Effector CD4-positive, alpha-beta T cell (primary cell): ENCODE measurements at places on chromosomes 6 and 20.

GRCh38 chr6:109347779-109348178 lies 34.5 kb downstream of the CD164 start:
- DNase-seq = no peak

DNA sequence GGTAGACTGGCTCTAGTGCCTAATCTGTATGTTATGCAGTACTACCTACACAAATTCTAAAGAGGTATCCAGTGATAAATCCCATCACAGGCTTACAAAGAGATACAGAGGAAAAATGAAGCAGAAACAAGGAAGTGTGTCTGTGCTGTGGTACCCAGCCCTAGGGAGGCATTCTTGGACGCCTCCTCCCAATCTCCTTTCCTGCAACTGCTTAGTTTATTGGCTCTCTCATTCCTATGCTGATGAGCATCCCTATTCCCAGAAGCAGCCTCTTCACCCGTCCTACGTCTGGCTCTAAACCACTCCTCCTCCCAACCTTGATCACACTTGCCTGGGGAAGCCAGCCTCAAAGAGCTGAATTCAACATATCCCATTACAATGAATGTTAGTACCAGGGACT lies 34.5 kb upstream of the TGM6 start:
- DNase-seq = no peak

DNA sequence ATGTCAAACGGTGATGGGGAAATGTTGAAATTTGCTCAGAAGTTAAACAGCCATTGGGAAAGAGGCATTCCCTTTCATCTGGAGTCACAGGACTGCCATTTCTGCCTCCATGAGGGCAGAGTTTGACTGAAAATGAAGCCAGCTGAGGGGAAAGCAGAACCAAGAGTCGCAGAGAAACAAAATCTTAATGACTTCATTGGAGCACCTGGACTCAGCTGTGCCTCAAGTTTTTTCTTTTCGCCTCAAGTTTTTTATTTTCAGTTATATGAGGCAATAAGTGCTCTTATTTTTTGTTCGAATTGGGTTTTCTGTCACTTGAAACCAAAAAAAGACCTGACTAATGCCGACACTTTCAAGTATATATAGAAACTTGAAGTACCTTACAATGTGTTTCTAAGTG lies 161.3 kb downstream of the PKHD1 start:
- no peak for DNase-seq

DNA sequence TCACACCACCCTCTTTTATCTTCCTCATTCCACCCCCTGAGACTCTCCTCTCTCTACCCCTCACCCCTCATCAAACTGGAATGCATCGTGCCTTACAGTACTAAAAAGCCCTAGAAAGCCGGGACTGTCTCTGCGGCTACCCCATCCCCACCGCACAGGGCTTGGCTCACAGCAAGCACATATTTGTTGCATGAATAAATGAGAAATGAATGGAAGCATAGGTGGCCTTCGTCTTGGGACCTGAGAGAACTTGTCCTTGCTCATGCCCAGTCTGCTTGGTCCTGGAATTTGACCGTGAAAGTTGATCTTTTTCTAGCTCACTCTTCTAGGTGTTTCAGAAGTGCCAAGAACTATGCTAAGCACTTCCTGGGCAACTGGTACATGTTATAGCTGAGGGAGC lies 53.3 kb downstream of the APCDD1L start:
- DNase-seq = no peak

- no peak for DNase-seq
Measured at GRCh38 chr6:66930559-66931290, 1223.7 kb upstream of the EYS start.

- DNase-seq = no peak
Measured at GRCh38 chr6:138007014-138007472, 100.2 kb downstream of the PERP start.
